ENCODE measurements at places on chromosomes 5 and 9.
A peak's percentile ranks its signal among the peaks of the same experiment; 100 is the strongest.

GRCh38 chr9:109923806-109924205 lies 143.8 kb downstream of the PALM2AKAP2 start:
- no peak for DNase-seq

DNA sequence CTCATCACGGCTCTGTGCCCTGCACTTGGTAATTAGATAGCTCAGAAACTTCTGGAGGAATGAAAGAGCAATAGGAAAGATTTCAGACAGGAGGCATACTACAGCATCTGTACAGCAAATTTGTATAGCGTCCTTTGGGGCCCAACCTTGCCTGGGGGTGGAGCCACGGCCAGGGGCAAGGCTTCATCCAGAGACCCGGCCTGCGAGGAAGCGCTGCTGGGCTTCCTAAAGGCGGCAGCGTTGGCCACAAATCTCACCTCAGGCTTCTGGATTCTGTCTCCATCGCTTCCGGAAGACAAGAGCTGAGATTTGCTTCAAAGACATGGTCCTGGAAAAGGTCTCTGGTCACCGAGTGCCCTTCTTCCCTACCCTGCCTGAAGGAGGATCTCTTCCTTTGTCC lies 12.2 kb upstream of the SPATA31D1 start:
- no peak for DNase-seq

DNA sequence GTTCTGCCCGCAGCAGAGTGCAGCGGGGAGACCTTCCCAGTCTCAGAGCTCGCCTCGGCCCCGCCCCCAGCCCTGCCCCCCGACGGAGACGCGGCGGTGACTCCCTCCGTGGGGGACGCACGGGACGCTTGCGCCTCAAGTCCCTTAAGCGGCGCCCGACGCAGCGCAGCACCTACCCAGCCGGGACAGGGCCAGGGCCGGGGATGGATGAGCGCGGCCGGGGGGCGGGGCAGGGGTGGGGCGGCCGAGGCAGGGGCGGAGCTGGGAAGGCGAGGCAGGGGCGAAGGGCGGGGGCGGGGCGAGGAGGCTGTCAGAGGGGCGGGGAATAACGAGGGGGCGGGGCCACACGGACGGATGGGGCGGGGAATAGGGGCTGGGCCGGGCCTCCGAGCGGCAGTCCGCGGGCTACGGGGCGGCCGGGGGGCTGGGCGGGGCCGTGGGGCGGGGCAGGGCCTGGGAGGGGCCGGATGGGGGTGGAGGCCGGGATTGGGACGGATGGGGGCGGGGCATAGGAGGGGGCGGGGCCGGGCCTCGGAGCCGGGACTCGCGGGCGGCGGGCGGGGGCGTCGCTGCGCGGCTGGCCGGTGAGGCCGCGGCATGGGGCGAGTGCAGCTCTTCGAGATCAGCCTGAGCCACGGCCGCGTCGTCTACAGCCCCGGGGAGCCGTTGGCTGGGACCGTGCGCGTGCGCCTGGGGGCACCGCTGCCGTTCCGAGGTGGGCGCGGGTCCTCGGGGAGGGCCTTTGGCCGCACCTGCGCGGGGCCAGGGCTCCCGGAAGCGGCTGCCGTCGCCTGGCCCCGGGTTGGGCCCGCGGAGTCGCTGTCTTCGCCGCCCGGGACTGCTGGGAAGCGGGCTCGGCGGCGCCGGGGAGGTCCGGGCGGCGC lies at the start of gene ARRDC1:
ARRDC1 (plus strand) TSS at position 566 of the 884 bp plus-strand sequence; CDS start at position 598, 32 bp downstream.
- DNase-seq: peak; percentile 97

DNA sequence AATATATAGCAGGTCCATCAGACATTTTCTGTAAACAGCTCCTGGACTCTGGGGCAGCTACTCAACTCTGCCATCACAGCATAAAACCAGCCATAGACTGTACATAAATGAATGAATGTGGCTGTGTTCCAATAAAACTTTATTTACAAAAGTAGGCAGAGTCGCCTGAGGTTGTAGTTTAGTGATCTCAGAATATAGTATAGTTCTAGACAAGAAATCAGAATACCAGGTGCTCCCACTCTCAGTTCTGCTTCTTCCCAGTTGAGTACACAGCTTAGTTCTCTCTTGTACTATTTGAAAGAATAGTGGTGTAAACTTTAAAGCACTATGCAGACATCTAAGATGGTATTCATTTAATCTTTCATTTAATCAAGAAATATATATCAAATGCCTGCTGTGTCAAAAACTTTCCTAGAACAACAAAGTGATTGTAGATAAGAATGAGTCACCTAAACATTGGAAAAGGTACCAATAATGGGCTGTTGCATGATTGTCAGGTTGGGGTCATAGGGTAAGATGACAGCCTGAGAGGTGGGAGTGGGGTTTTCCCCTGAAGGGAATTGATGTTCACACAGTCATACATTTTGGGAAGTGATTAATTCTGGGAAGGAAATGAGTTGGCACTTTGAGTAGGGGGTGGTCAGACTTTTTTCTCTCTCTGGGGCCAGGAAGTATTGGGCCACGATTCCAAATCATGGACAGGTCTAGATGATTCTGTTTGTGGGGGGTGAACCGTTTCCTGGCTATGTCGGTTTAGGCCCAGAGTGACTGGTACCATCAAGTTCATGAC lies 37.0 kb downstream of the TNFSF8 start:
- no peak for DNase-seq

GRCh38 chr9:122051351-122052321 lies 41.5 kb downstream of the TTLL11 start:
- DNase-seq: no peak

DNA sequence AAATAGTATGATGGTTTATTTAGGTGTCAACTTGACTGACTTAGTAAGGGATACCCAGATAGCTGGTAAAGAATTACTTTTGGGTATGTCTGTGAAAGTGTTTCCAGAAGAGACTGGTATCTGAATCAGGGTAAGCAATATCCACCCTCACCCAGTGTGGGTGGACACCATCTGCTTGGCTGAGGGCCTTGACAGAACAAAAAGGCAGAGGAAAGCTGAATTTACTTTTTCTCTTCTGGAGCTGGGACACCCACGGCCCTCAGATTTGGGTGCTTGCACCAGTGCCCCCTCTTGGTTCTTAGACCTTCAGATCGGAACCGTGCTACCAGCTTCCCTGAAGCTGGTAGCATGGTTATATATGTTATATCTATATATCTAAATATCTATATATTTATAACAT lies 489.5 kb upstream of the MPDZ start:
- DNase-seq: no peak

DNA sequence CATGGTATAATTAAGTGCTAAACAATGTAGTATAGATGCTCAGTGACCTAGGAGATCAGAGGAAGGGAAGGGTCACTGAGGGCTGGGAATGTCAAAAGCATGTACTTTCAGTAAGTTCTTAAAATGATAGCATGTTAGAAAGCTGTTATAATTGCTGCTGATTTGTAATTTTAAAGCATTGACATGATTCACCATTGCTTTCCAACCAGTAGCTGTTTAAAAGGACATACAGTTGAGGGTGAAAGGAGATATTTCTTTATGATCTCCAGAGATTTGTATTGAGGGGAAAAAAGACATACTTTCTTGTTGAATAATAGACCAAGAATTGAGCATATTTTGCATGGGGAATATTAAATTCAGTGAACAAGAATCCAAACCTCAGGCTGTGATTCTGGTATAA lies 1.2 kb upstream of the SLC1A3 start:
- no peak for DNase-seq

GRCh38 chr5:90873033-90873517 lies 314.5 kb downstream of the ADGRV1 start:
- DNase-seq: no peak

GRCh38 chr5:81235287-81236072 lies 2.4 kb downstream of the CKMT2 start:
- peak; percentile 21 for DNase-seq

DNA sequence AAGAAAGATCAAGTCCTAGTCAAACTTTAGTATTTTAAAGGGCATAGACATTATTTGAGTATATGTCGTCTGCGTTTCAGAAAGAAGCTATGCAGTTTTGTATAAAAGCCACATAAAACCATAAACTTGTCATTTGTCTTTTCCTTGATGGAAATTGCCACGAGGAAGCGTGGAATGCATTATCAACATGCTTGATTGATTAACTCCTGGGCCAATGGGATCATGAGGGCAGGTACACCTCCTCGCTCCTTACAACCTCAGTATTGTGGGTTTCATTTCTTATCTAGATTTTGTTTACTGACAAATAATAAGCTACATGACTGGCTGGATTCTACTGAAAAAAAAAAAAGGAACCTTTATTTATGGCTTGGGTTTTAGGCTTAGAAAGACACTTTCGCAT lies 122.5 kb upstream of the RFX3 start:
- no peak for DNase-seq

- DNase-seq: peak; percentile 83
These were observed 57.0 kb downstream of the SECISBP2 start for GRCh38 chr9:89375191-89375760.

- DNase-seq: no peak
These were observed 75.2 kb upstream of the FREM1 start for GRCh38 chr9:14985419-14985818.

- no peak for DNase-seq
These were observed 110.2 kb downstream of the FER start for GRCh38 chr5:108857905-108858304.

- no peak for DNase-seq
These were observed 71.3 kb downstream of the TMC1 start for GRCh38 chr9:72592502-72593403.

GRCh38 chr9:8604201-8604600 lies 804.6 kb upstream of the DMAC1 start:
- no peak for DNase-seq

DNA sequence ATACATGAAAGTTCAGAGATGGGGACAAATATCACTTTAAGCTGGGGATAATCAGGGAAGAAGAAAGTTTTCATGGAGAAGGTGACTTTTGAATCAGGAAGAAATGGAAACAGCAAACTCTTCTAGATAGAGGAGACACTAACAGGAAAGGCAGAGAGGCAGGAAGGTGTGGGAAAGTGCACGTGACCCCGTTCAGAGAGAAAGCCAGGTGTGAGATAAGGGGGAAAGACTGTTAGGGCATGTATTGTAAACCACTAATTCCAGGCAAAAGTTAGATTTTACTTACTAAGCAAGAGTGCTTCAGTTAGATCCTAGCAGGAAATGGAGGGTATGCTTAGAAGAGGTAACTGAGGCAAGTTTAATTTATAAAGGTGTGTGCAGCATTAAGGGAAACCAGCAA lies 58.5 kb downstream of the PDCD1LG2 start:
- no peak for DNase-seq

GRCh38 chr5:176447591-176447977 lies 601 bp upstream of the FAF2 start:
- DNase-seq: no peak

- no peak for DNase-seq
These were observed 333.8 kb downstream of the RASEF start for GRCh38 chr9:82729141-82729540.

DNA sequence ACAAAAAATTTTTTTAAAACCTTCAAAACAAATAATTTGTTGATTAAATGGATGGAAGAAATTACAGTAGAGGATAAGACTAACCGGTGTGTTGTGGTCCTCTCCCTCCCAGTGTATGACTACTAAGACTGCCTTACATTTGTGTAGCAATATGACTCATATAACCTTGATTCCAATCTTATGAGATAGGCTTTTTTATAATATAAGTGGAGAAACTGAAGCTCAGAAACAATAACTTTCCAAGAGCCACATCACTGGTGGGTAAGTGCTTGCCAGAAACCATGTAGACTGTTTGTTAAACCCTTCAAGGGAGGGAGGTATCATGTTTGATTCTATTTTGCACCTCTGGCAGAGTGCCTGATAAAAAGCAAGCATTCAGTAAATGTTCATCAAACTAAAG lies 47.5 kb downstream of the NLN start:
- no peak for DNase-seq

GRCh38 chr9:21611891-21612290 lies 129.8 kb upstream of the IFNE start:
- no peak for DNase-seq

- no peak for DNase-seq
These were observed 1.1 kb downstream of the CPLX2 start for GRCh38 chr5:175872287-175873087.

DNA sequence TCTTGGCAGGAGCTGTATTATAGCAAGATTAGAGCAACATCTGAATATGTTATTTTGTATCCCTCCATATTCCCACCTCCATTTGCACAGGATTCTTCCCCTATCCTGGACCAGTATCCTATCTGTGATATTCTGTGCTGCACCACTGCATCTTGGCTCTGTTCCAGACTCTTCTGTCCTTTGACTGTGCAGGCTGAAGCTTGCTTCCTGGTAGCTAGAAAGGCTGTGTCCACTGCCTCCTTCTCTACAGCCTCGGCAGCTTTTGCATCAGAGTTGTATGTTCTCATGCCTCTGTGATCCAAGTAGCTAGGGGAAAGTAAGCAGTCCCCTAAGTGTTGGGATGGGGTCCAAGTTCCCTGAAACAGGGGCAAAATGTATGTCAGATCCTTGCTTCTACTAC lies 104.1 kb downstream of the GAS1 start:
- DNase-seq: peak; percentile 12

DNA sequence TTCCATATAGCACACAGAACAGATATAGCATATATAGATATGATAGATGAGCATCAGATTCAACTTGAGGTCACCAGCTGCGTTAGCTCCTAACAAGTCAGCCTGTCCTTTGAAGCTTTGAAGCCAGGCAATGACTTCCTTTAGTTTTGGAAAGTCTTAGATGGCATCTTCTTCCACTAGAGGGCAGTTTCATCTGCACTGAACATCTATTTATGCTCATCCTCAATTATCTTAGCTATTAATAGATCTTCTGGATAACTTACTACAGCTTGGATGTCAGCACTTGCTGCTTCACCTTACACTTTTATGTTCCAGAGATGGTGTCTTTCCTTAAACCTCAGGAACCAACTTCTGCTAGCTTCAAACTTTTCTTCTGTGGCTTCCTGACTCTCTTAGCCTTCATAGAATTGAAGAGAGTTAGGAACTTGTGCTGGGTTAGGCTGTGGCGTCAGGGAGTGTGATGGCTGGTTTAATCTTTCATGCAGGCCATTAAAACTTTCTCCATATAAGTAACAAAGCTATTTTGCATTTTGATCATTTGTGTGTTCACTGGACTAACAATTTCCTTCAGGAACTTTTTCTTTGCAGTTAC lies 1401.4 kb downstream of the EFNA5 start:
- no peak for DNase-seq
